ENCODE measurements at places on chromosomes 7 and 10.

GRCh38 chr10:28425422-28425821, 107.5 kb upstream of the WAC start:
- DNase-seq = no peak

DNA sequence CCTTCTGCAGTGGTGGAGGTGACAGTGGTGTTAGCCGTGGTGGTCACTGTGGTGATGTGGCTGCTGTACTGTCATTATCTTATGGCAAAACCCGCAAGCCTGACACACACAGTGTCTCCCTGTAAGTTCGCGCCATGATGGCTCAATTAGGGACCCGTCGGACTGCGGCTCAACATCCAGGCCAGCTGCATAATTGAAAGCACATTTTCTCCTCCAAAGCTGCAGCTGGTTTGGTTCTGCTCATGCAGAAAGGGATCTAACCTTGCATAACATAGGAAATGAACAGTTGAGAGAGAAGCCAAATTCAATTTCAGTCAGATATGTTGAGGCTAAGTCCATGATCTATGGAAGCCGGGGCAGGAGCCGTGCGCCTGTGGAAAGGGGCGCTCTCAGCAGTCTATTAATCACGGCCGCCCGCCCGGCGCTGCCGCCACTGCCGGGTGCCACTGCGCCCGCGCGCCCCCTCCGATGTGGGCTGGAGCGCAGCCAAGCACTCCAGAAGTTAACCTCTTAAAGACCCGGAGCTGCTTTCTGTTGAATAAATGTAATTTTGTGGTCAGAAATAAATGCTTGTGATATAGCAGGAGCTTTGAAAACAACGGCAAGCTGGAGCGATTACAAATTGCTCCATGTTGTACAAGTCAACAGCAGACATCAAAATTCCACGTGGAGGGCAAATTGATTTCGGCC, 227.7 kb downstream of the CUX1 start:
- no peak for DNase-seq

- no peak for DNase-seq
Measured at GRCh38 chr7:152148706-152149105, 123.2 kb downstream of the GALNT11 start.

DNA sequence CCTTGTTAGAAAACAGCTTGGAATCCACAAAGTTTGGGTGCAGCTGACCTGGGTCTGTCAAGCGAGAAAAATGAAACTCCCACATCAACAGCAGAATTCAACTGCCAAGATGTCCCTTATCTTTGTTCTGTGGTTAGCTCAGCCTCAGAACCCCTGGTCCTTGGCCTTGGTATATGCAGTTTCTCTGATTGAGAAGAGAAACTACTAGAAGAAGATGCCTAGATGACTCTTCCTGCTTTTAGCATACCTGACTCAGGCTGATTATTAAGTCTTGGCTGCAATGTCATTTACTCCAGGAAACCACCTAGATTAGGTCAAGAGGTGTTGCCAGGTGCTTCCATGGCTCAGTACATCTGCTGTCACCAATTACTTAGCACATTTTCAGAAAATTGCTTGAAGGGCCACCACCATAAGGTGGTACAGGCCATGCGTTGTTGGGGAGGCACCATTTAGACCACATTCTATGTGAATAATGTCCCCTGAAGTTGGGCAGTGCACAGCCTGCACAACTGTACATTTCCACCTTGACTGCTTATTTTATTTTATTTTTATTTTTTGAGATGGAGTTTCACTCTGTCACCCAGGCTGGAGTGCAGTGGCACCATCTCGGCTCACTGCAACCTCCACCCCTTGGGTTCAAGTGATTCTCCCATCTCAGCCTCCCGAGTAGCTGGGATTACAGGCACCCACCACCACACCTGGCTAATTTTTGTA, 59.4 kb upstream of the ZNF438 start:
- no peak for DNase-seq

GRCh38 chr7:94907811-94908322, 473 bp downstream of the PPP1R9A start:
- no peak for DNase-seq

DNA sequence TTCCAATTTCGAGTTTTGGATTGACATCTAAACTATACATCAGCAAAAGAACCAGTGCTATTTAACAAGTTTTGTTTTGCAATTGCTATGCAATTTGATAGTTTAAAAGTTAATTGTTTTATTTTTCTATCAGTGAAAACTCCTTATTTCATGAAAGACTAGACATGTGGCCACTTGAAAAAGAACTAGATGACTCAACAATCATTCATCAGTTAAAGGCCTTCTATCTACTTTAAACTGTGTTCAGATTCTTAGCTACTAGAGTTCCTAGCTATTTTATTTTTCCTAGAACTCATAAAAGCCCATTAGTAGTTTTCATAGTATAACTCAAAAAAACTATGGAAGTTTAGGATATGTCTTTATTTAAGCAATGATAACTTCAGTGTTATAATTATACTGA, 104.6 kb upstream of the LSM8 start:
- no peak for DNase-seq

DNA sequence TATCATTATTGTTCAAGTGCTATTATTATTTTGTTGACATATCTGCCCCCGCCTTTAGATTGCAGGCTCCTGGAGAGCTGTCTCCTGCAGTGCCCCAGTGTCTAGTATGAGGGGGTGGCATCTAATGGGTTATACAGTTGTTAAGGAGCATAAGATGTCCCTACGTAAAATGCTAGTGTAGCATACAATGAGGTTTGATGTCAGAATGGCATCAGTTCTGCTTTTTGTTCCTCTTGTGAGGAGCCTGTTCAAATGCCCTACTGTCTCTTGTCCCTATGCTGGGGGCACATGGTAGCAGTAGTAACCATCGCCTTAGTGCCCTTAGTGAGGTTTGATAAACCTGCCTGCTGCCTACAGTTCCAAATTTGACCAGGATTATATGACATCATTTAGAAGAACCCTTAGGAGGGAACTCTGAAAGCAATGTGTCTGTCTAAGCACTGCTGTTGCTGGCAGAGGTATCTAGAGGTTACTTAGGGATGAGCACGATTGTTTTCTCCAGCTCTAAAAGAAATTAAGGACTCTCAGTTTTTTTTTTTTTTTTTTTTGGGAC, 9.7 kb downstream of the CREM start:
- no peak for DNase-seq

GRCh38 chr7:26958834-26959233, 94.4 kb upstream of the SKAP2 start:
- DNase-seq = no peak

GRCh38 chr10:117543225-117544003, 868 bp downstream of the EMX2 start:
- DNase-seq = no peak

GRCh38 chr10:111077785-111078504, 1.1 kb downstream of the ADRA2A start:
- DNase-seq = no peak

DNA sequence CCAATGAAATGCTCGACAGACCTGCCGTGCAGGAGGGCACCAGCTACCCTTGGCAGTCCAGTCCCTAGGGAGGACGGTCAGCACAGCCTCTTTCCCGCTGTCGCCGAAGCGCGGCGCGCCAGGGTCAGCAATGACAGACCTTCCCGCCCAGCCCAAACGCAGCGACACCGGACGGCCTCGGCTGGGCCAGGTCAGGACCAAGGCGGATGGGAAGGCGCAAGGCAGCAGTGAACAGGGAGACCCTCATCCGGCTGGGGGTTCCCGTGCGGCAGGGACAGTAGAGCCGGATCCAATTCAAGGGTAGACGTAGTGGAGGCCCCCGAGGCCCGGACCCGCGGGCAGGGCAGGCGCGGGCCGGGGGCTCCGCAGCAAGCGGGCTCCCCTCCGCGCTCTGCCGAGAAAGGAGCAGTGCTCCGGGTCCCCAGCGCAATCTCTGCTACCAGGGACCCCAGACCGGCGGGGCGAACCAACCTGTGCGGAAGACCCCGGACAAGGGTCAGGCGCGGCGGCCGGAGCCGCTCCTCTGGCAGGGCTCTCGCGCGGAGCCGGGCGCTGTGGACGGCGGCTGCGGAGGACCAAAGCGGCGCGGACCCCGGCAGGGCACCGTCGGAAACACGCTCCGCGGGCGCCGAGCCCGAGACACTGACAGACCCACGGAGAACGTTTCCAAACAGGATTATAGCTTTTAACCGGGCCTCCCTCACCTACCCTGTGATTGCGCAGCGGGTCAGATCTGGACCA, at the start of gene SEC31B:
Gene SEC31B (minus strand): TSS at position 551 of the 741 bp plus-strand sequence. CDS start 2,909 bp downstream, outside the sequence.
- DNase-seq = no peak

DNA sequence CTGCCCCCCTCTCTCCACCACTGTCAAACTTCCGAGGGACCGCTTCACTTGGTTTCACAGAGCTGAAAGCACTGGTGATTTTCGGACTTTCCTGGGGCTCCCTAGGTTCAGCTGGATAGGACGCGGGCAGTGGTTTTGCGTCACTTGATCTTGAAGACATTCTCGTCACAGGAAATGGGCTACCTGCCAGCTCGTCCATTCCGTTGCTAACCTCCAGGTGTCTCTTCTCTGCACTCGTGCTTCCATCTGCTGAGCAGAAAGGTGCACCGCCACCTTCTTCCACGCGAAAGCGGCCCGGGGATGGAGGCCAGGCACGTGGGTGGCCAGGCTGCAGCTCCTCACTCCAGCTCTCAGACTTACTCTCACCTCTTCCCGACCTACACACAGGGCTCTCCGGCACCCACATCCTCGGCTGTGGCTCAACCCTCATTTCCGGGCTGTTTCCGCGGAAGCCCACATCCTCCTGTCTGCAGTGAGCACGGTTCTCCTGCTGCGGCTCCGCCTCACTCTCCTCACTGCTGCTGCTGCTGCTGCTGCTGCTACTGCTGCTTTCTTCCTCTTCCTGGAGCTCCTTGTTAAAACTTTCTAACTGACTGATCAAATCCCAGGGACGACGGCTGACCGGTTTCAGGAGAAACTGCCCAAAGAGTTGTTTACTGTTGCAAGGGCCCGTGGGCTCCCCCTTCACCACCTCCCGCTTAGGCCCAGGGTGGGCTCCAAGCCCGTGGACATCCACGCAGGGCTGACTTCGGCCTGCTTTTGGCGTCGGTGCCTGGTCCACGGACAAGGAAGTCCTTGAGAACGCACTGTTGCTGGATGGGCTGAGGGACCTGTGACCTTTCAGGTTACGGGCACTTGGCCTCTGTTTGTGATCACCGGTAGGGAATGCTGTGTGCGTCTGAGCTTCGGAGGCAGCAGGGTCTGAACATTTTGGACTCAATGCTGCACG, 32.1 kb downstream of the JCAD start:
- peak; percentile 80 for DNase-seq

- no peak for DNase-seq
Measured at GRCh38 chr7:1631678-1632077, 38.4 kb upstream of the ELFN1 start.

GRCh38 chr7:21450941-21451340, 23.1 kb downstream of the SP4 start:
- DNase-seq = no peak

- DNase-seq = no peak
Measured at GRCh38 chr7:1987591-1988532, 244.9 kb downstream of the MAD1L1 start.

GRCh38 chr10:18164748-18165361, 24.6 kb downstream of the CACNB2 start:
- DNase-seq = no peak

Data from CD4-positive, alpha-beta T cell treated with Interleukin-15 for 4 hours (primary cell).